ENCODE measurements at places on chromosomes 4 and X.

- DNase-seq, result no peak
Observed at GRCh38 chr4:101259876-101260275, 87.5 kb downstream of the PPP3CA start.

- no peak for DNase-seq
Observed at GRCh38 chrX:18917831-18918230, 66.1 kb downstream of the PHKA2 start.

- DNase-seq, result no peak
Observed at GRCh38 chr4:46945062-46945461, 36.0 kb upstream of the COX7B2 start.

DNA sequence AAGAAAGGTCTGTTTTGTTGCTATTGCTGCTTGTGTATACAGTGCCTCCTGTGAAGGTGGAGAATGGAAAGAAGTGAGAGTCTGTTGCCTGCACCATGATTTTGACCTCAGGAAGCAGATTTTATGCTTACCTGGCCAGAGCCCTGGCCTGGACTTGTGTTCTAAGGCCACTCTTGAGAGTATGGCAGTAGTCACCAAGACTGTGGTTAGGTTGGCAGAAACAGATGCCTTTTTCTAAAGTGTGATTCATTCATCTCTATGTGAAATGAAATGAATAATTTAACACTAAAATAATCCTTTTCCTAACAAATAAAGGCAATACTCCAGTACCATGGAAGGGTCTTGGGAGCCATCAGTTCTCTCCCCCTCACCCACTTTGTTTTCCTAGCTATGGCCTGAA, 161.8 kb downstream of the DCLK2 start:
- DNase-seq, result no peak

DNA sequence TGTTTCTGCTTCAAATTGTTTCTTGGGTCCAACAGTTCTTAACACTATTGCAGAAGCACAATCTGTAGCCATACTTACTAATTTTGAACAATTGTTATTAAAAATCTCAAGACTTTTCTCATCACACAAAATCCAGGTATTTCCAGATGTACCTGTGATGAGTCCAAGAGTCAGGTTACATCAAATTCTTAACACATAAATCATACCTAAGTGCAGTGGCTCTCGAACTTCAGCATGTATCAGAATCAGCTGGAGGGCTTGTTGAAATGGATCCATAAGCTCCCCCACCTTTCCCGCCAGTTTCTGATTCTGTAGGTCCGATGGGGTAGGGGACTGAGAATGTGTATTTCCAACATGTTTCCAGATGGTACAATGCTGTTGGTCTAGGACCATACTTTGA, 10.6 kb downstream of the FAM120C start:
- no peak for DNase-seq

DNA sequence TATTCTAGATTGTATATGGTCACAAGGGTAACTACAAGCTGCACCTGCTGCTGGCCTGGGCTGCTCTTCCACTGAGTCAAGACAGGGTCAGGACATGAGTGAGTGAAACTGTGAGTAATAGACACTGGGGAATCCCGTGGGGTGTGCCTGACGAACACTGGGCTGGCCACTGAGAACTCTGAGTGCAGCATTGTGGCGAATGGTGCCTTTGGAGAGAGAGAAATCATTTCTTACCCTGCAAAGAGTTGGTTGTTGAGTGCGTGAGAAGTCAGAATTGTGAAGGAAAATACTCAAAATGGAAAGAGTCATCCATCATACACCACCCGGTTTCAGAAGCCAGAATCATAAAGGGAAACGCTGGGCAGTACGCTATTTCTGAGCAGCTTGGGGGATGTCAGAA, 43.1 kb upstream of the LSM6 start:
- DNase-seq, result no peak

DNA sequence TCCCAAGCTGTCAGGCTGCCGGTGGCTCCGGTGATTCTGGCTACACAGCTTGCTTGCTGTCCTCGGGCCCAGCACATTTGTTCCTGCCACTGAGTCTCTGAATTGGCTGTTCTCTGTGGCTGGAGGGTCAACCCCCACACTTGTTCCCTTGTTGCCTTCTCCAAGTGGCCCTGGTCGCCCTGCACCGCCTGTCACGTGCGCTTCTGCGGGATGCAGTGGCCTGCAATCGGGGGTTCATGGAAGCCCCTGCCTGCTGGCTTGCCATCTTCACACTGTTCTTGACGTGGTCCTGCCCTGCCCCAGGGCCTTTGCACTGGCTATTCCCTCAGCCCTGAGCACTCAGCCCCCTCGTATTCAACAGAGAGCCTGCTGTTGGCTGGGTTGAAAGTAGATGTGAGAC, 8.1 kb downstream of the CLCN4 start:
- no peak for DNase-seq

- no peak for DNase-seq
Observed at GRCh38 chr4:36870121-36870520, 374.4 kb upstream of the NWD2 start.

- DNase-seq, result no peak
Observed at GRCh38 chr4:40000711-40001110, 23.0 kb upstream of the PDS5A start.

DNA sequence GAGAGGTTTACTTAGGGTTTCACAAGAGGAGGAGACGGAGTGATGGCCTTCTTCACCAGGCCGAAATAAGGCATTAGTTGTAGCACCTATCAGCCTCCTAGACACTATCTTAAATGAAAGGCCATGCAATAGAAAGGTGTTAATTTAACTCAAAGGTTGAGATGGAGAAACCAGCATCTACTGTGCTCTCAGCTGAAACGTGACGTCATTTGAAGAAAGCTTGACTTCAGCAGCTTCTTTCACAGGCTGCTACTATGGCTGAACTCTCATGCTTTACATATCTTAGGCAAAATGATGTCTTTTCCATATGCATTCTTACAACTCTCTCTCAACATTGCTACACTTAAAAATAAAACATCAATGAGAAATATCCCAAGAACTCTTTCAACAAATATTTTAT, 99.6 kb downstream of the GUCY2F start:
- DNase-seq, result no peak

- DNase-seq, result no peak
Observed at GRCh38 chrX:132776486-132777210, 181.8 kb downstream of the HS6ST2 start.

DNA sequence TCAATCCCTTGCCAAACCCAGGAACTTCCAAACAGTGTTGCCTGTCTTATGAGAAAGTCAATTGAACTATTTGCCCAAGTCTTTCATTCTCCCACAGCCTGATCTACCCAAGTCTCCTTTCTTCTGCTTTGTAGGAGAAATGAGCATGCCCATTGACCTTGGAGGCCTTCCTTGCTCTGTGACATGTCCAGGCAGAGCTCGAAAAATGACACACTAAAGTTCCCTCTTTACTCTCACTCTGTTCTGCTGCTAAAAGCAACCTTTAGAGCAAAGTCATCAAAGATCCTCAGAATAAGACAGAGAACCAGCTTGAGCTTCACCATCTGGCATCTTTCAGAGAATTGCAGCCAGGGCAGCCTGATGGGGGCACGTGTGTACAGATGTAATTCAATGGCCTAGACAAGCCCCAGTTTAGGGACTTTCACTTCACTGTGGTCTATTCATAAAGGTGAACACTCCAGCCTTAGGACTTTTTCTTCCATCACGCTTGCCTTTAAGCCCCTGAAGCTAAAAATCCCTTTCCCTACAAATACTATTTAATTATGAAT, 136.4 kb downstream of the AMELX start:
- no peak for DNase-seq

GRCh38 chrX:45202171-45202570, 1.5 kb upstream of the DIPK2B start:
- no peak for DNase-seq

DNA sequence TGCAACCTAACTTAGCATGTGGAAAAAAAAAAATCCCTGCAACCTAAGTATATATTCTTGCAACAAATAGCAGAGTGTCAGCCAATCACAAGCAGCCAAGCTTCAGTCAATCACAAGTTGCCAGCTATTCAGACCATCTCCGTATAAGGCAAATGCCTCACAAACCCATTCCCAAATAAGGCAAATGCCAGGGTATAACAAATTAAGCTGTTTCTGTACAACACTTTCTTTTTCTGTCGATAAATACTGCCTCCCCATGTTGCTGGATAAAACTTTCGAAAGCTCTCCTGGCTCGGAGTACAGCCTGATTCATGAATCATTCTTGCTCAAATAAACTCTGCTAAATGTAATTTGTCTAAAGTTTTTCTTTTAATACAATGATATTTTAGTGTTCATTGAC, 460.7 kb upstream of the SMIM31 start:
- no peak for DNase-seq

GRCh38 chrX:19785647-19786046, 101.8 kb downstream of the SH3KBP1 start:
- DNase-seq, result no peak

GRCh38 chr4:33737726-33738125, 2506.6 kb downstream of the ARAP2 start:
- no peak for DNase-seq

- DNase-seq, result peak; percentile 32
Observed at GRCh38 chr4:1809754-1810502, 16.8 kb downstream of the FGFR3 start.

- DNase-seq, result peak; percentile 62
Observed at GRCh38 chrX:47247206-47247998, 14.6 kb downstream of the USP11 start.

DNA sequence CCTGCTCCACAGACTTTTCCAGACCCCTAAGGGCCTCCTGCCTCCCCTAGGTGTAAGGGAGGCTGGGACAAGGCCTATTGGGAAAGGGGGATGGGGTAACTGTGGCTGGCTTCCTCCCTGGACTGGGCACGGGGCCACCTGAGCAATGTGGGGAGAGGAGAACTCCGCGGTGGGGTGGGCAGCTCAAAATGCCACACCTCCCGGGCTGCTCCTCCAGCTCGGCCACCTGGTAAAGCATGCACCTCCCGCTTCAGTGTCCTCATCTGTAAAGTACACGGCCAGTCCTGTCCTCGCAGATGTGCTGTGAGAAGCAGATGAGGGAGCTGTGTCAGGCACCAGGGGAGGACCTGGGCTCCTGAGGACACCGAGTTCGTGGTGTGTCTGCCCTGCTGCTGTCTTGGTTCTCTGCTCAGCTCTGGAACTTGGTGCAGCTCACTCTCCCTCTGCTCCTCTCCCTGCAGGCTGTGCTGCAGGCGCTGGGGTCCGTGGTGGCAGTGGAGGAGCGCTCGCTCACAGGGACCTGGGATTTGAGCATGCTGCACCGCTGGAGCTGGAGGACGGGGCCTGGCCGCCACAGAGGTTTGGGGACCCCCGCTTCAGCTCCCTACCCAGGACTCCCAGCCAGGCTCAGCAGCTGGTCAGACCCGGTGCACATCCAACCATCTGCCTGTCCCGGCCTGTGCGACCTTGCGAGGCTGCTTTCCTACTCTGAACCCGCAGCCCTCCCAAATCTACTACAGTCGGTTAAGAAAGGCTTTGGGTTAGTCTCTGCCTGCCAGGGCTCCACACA, 20.8 kb upstream of the MRFAP1 start:
- no peak for DNase-seq

DNA sequence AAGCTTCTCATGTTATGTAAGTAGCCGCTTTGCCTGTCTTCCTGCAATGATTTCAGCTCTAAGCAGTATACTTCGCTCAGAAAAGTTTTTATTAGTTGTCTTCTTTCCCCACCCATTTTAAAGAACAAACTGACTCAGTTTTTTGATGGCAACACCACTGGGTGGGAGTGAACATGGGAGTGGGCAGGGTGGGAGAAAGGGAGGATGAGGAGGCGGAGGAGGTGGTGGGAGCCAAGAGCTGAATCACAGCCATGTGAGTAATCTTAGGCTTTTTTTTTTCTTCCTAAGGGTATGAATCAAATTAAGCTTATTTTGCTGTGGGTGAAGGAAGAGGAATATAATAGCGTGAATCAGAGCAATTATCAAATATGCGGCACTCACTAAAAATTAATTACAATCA, 574.3 kb upstream of the DIPK2B start:
- DNase-seq, result peak; percentile 41

- peak; percentile 78 for DNase-seq
Observed at GRCh38 chrX:47563801-47564315, 2.9 kb downstream of the ARAF start.

DNA sequence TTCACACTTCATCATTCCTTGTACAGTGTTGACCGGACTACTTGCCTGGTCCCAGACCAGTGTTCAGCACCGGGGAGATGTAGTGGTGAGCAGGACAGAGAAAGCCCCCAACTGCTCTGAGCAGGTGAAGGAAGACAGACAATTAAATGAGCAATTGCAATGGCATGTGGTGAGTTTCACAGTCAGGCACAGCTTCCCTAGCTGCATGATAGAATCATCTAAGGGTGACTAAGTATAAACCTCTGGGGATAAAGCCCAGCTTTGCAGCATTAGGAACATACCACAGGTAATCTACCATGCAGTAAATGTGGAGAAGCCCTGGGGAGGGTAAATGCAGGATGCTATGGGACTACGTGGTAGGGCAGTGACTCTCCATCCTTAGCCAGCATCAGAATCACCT, 47.8 kb downstream of the TMA16 start:
- DNase-seq, result peak; percentile 56

DNA sequence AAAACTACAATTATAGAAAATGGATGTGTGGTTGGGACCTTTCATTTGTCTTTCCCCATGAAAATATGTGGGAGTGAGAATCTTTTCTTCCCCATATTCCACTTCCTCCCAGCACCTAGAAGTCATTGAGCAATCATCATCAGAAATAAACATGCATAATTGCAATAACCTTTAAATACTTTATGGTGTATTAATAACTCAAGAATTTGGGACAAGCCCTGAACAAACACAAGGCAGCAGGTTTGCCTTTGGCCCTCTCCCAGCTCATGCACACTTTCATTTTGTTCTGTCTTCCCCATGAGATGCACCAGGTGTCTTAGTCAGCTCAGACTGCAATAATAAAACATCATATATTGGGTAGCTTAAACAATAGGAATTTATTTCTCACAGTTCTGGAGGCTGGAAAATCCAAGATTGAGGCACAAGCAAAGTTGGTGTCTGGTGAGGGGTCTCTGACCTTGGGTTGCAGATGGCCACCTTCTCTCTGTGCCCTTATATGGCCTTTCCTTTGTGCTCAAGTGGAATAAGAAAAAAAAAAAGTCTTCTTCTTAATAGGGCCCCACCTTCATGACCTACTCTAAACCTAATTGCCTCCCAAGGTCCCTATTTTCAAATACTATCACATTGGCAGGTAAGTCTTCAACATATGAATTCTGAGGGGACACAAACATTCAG, 34.7 kb upstream of the TMEM184C start:
- peak; percentile 18 for DNase-seq

- no peak for DNase-seq
Observed at GRCh38 chr4:41214825-41215146, 444 bp upstream of the APBB2 start.

- no peak for DNase-seq
Observed at GRCh38 chr4:9146967-9147366, 23.2 kb upstream of the FAM90A26 start.

DNA sequence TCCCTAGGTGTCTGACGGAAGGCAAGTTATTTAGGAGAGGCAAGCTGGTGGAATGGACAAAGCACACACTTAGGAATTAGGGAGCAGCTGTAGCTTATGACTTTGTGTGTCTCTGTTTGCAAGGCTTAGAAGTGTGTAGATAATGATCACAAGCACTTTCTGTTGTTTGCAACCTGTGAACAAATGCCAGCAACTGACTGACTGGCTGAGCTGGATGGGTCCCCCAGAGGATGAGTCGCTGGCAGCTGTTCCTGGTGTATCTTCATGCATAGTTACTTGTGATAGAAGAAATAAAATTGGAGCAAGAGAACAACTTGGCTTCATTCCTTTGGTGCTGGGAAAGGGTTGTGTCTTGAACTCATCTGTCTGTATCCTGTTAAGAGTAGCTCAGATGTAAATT, 64.2 kb upstream of the BEND4 start:
- no peak for DNase-seq
